ENCODE measurements at places on chromosomes 2 and 18.

- no peak for DNase-seq
Observed at GRCh38 chr2:181106229-181106628, 125.8 kb downstream of the UBE2E3 start.

- no peak for DNase-seq
Observed at GRCh38 chr2:153990771-153991170, 119.0 kb downstream of the GALNT13 start.

GRCh38 chr18:48850822-48851598 lies 99.8 kb downstream of the SMAD7 start:
- no peak for DNase-seq

- no peak for DNase-seq
Observed at GRCh38 chr2:63058921-63059792, 8.5 kb downstream of the OTX1 start.

GRCh38 chr2:130836501-130837174 lies at the start of gene ARHGEF4:
ARHGEF4 (plus strand) TSS chr2:130836914; CDS start chr2:130836954, 40 bp downstream.
- no peak for DNase-seq

DNA sequence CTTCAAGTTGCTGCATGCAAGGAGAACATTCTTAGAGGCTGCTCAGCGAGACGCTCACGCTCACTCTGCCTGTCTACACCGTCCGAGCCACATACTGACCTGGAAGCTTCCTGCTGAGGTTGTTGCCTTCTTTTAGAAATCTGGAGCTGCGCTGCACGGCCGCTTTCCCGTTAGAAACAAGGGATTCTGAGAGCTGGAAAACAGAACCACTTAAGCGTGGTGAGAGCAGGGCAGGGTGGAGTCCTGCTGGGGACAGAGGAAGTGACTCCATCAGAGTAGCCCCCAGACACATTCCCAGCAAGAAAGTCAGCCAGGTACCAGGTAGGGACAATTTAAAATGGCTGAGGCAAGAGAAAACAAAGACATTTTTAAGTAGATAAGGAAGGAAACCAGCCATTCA lies 135.2 kb downstream of the LAMA1 start:
- no peak for DNase-seq

All from SHP77 (cell line).